Stimulated activated CD8-positive, alpha-beta memory T cell treated with anti-CD3 and anti-CD28 coated beads, Interleukin-15, amount 100 ng/mL, for 1 hour (primary cell): ENCODE measurements at places on chromosomes 12 and 14.

GRCh38 chr12:98419081-98419794 is 96.2 kb upstream of the TMPO start:
- no peak for DNase-seq

DNA sequence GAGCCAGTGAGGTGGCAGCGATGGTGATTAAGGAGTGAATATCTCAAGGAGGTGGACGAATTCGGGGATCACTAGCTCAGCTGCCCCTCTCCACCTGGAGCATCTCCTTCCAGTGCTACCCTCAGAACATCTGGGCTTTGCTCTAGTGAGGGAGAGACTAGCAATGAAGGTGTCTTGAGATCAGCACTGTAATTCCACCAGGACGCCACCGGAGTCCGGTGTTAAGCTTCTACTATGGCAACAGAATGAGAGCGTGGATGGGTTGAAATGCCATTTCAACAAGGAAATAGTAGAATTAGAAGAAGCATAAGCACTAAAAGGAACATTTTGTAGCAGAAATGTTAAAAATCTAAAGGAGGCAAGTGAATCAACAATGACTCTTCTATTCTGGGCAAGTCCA is 61.1 kb downstream of the NTF3 start:
- no peak for DNase-seq

DNA sequence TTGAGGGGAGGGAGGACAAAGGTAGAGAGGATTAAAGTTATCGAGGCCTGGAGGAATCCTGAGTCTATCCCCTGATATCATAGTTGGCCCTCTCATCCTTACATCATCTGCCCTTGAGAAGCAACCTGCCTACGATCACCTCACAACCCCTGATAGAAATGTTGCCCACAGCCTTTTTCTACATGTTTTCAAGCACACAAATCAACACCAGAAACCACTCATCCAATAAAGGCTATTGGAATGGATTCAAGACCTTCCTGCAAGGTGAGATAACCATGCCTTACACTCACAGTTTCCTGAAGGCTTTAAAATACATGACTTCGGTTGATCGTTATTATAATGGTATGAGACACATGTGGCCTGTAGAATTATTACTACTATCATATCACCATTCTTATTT is 175.7 kb upstream of the EGLN3 start:
- DNase-seq = no peak

GRCh38 chr14:56216626-56217379 is 98.6 kb downstream of the PELI2 start:
- DNase-seq = no peak

GRCh38 chr12:5473076-5473782 is 41.3 kb downstream of the NTF3 start:
- no peak for DNase-seq

DNA sequence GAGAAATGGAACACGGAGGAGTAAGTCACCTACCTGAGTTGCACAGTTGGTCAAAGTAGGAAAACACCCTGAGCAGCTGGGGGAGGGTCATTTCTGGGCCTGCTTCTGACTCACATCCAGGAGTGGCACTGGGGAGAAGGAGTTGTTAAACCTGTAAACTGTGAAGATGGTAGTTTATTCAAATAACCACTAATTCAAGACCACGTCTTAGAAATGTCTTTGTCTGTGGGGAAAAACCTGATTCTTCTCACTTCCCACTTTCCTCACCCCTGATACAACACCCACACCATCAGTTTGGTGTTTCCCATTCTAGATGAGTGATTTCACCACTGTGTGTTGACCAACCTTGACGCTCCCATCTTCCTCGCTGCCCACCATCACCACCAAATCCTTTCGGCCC is 207.1 kb downstream of the ANO4 start:
- no peak for DNase-seq

- no peak for DNase-seq
Measured at GRCh38 chr12:124319368-124320050, 24.6 kb downstream of the RFLNA start.

GRCh38 chr12:14905269-14906004 is 19.8 kb upstream of the MGP start:
- no peak for DNase-seq

GRCh38 chr12:52390739-52391617 is 5.5 kb upstream of the KRT84 start:
- no peak for DNase-seq

DNA sequence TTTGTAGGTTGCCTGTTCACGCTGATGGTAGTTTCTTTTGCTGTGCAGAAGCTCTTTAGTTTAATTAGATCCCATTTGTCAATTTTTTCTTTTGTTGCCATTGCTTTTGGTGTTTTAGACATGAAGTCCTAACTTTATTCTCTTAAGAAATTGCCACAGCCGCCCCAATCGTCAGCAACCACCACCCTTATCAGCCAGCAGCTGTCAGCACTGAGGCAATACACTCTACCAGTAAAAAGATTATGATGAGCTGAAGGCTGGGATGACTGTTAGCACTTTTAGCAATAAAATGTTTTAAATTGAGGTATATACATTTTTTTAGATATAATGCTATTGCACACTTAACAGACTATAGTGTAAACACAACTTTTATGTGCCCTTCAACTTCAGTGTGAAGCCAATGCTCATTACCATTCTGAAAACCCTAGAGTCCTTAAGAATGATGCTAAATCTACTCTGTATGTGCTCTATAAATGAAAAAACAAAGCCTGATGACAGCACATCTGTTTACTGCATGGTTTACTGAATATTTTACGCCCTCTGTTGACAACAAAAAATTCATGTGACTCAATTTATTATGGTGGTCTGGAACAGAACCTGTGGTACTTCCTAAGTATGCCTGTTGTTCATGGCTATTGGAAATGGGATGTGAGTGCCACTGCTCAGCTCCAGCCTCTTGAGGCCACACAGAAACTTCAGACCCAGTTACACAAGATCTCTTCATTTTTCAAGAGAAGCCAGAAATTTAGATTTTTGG is 197.4 kb downstream of the DUSP6 start:
- DNase-seq = no peak

- DNase-seq = no peak
Measured at GRCh38 chr14:92389598-92390158, 66.7 kb downstream of the SLC24A4 start.

GRCh38 chr12:56677680-56678079 is 10.4 kb downstream of the PTGES3 start:
- no peak for DNase-seq

GRCh38 chr12:62006076-62006732 is 254.0 kb upstream of the USP15 start:
- DNase-seq = no peak

GRCh38 chr12:100324498-100324897 is 32.4 kb upstream of the SLC17A8 start:
- DNase-seq = no peak

GRCh38 chr14:103541709-103542604 is 13.0 kb downstream of the TRMT61A start:
- no peak for DNase-seq

DNA sequence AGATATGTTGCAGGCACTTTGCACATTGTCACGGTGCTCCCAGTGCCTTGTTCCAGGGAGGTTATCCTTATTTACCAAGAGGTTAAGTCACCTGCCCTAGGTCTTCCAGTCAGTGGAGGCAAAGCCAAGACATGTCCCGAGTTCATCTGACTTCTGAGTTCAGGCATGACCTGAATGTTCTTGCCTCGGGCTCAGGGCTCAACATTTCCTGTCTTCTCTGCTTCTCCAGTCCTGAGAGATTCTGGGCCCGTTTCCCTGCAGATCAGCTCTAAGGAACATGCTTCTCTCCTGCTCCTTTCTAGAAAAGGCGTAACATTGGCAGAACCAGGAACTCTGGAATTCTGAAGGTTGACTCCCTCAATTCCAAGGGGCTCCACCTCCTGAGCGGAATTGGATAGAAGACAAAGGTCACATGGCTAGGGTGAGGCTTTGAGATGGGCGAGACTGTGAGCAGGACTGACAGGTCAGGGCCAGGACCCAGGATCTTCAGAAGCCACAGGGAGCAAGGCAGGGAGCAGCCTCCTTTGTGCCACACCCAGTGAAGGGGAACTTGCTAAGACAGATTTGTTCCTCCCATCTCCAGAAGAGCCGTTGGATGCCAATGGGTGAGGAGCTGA is 19.9 kb downstream of the BDKRB2 start:
- no peak for DNase-seq

DNA sequence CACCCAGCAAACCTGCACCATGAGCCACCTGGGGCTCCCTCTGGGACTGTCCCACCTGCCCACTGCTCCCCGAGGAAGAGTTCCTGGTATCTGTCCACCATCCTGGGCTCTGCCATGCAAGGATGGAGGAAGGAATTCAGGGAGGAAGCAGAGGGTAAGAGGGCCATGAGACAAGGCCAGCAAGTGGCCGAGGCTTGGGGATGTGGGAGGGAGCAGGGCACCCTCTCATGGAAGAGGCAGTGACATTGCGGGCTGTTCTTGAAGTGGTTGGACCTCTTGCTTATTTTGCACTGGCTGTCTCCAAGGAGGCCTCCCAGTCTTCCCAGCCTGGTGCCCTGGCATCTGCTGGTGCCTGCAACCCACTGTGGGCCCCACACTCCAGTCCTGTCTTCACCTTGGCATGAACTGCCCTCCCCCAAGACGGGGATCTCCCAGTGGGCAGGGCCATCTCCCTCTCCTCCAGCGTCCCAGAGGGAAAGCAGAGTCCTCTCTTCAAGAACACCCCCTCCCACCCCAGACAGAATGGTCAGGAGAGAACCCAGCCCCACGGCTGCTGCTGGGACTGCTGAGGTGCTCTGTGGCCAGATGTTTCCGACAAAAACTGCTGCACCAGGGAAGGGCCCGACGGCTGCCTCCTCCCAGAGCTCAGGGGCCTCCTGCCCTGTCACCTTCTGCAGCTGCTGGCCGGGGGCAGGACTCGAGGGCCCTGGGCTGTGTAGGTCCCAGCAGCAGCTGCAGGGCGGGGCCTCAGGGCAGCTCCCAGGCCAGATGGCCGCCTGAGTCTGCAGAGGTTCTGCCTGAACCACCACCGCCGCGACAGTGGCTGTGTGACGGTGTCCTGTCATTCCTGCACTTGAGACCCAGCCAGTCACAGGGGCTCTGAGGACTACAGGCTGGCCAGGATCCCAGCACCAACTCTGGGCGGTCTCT is 1.8 kb upstream of the AKT1 start:
- no peak for DNase-seq

GRCh38 chr12:65908147-65908546 is 83.9 kb downstream of the HMGA2 start:
- no peak for DNase-seq

DNA sequence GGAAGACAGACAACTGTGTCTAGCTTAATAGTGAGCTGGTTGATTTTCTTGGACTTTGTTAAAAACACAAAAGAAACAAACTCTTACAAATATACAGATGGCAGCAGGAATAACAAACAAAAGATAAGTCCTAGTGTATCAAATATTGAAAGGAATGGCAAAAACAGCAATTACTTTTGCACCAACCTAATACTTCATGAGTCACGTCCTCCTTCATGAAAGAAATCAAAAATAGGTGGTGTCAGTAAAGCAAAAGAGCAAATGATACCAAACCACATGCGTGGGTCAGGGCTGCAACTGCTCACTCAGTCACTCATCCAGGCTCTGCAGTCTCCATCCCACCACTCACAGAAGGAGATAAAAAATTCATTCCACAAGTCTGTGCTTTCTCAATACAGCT is 11.8 kb downstream of the ATG14 start:
- DNase-seq = no peak

GRCh38 chr12:95805864-95806671 is 15.5 kb upstream of the NTN4 start:
- no peak for DNase-seq

DNA sequence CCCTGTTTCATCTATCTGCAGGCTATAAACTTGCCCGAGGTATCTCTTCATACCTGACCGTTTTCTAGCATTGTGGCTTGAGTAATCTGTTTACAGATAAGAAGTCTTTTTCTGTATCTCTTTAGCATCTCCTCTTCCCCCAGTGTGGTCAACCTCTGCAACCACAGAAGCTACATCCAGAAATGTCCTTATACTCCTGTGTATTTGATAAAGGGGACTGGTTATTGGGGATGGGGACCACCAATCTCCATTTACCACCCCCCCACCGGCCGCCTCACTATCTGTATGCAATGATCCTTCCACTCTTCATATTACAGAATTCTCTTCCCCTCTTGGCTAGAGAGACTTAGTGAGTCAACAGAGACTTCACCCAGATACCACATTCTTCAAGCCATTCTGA is 3.4 kb upstream of the RPAP3 start:
- DNase-seq = no peak

DNA sequence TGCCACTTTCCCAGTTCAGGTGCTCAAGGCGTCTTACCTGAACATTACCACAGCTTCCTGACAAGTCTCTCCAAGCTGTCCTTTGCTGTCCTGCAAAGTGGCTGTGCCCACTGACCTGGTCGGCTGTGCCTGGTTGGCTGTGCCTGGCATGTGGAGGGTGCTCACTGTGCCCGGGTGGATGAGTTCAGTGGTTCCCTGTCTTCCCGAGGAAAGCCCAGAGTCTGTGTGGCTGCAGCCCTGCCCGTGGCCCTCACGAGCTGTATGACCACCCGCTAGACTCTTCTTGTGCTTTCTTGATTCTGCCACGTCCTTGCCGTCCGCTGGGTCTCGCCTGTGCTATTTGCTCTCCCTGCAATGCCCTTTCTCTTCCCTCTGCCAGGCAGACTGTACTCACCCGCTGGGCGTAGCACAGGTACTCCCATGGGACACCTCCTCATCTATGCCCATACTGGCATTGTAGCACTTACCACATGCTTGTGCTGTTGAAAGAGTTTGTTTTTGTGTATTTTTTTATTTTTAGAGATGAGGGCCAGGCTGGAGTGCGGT is 95.9 kb downstream of the TSPAN9 start:
- DNase-seq = no peak

DNA sequence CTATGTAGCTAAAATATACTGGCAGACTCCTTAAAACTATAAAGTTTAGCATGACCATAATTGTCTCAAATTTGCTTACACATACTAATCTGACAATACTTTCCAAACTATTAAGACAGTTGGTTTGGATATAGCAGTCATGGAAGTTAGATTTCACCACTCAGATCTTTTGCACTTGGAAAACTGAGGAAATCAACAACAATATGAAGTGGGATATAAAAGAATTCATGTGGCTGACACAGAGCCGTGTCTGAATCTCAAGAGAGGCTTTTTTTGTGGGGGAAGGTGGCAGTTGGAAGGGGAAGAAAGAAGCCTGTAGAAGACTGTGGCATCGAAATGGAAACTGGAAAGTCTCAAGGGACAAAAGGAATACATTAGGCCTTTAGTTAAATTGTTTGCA is 166.6 kb upstream of the FLRT2 start:
- DNase-seq = no peak

GRCh38 chr12:45973526-45973925 is 16.8 kb downstream of the SCAF11 start:
- no peak for DNase-seq

- peak; percentile 27 for DNase-seq
Measured at GRCh38 chr12:94147991-94148738, at the start of gene PLXNC1. Gene PLXNC1, plus strand, starts transcription at chr12:94148577. Its CDS starts 395 bp downstream, at chr12:94148972.

DNA sequence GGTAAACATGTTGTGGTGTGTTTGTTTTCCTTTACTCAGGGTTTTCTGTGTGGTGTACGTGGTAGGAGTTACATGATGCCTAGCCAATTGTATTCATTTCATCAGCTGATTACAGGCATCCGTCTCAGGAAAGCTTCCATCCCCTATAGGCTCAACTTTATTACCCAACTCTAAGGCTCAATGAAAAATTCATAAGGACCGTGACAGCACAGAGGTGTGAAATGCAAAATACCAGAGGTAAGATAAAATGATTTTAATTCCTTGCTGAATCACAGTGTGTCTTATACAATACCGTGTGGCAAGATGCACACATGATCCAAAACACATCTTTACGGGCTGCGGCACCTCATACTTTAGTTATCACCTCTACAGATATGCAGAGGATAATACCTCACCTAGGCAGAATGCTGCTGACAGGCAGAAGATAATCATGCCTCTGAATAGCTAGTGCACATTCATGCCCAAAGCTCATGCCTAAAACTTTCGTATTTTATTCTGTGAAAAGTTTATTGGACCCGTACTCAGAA is 87.2 kb upstream of the DIO2 start:
- DNase-seq = no peak
